ENCODE measurements at places on chromosomes 13 and 19.
A peak's percentile ranks its signal among the peaks of the same experiment; 100 is the strongest.

DNA sequence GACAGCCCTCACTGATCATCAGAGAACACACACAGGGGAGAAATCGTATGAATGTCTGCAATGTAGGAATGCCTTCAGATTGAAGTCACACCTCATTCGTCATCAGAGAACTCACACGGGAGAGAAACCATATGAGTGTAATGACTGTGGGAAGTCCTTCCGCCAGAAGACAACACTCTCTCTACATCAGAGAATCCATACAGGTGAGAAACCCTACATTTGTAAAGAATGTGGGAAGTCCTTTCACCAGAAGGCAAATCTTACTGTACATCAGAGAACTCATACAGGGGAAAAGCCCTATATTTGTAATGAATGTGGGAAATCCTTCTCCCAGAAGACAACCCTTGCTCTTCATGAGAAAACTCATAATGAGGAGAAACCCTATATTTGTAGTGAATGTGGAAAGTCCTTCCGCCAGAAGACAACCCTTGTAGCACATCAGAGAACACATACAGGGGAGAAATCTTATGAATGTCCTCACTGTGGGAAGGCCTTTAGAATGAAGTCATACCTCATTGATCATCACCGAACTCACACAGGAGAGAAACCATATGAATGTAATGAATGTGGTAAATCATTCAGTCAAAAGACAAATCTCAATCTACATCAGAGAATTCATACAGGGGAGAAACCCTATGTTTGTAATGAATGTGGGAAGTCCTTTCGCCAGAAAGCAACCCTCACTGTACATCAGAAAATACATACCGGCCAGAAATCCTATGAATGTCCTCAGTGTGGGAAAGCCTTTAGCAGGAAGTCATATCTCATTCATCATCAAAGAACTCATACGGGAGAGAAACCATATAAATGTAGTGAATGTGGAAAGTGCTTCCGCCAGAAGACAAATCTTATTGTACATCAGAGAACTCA lies 32.5 kb downstream of the ZNF567 start:
- DNase-seq = no peak

GRCh38 chr19:6271721-6272410 lies 7.9 kb downstream of the MLLT1 start:
- DNase-seq = peak; percentile 59

GRCh38 chr19:31759359-31759758 lies 410.1 kb upstream of the TSHZ3 start:
- DNase-seq = no peak

DNA sequence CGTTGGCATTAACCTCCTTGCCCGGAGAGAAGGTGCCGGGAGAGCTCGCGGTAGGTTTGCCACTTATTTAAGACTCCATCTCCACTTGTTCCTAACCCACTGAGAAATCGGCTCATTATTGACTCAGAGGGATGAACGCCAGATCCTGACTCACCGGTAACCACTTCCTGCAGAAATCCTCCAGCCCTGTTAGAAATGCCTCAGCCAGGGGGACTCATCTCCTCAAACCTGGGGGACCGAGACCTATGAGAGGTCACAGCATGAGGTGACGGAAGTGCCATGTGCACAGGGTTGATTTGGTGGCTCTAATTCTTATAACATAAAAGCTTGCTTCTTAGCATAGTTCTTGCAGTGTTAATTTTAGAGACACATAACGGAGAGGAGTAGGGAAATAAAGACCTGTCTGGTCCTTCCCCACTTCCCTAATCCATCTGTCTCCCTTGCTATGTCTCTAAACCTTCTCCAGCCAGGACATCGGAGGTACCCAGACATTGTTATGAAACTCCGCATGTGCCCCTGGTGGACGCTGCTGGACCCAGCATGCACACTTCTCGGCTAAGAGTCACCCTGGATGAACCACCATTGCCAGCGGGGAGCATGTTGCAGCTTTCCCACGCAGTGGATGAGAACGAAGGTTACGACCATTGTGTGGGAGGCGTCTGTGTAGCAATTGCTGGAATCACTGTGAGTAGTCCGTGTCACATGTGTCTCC lies 158.9 kb downstream of the EFNB2 start:
- DNase-seq = no peak

Measured in left colon (tissue), 2 donors.